ENCODE measurements at places on chromosomes 6 and 20.
A peak's percentile ranks its signal among the peaks of the same experiment; 100 is the strongest.

GRCh38 chr6:104754788-104755409 lies 104.8 kb downstream of the HACE1 start:
- no peak for DNase-seq

DNA sequence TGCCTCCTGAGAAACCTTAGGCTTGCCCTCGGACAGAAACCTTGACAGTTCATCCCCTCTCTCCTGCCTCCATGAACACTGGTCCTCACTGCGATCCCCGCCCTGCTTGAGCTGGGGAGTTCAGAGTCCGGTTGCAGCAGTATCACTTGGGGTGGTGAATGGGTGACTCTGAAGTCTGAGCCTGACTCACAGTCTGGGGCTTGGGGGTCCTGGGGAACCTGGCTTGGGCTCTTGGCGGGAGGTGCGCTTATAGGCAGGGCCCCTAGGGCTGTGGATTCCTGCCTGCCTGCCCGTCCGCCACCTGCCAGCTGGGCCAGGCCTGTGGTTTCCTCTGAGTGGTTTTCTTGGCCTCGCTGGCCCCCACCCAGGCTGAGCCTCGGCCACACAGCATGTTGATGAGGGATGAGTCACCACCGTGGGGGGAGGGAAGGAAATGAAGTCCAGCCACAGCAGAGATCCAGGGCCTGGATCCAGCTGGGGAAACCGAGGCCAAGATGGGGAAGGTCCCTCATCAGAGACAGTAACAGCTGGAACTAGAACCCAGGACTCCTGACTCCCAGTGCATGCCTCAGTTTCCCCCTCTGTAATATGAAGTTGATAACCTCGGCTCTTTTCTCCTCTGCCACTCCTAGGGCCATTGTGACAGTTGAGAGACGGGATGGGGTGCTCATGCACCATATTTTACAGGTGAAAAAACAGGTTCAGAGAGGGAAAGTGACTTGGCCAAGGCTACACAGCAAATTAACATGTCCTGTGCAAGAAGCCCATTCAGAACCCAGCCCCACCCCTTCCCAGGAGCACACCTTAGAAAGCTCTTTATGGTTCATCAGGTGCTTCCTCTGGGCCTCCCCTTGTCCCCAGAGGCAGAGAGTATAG lies 9.2 kb downstream of the FOXS1 start:
- DNase-seq, result peak; percentile 81

- no peak for DNase-seq
Observed at GRCh38 chr20:23132930-23133559, 46.9 kb upstream of the CD93 start.

GRCh38 chr20:22652681-22653588 lies 68.6 kb upstream of the FOXA2 start:
- no peak for DNase-seq

- DNase-seq, result no peak
Observed at GRCh38 chr6:7473805-7474719, 67.4 kb upstream of the DSP start.
